ACHN (cell line): ENCODE measurements at places on chromosomes 2 and 18.

DNA sequence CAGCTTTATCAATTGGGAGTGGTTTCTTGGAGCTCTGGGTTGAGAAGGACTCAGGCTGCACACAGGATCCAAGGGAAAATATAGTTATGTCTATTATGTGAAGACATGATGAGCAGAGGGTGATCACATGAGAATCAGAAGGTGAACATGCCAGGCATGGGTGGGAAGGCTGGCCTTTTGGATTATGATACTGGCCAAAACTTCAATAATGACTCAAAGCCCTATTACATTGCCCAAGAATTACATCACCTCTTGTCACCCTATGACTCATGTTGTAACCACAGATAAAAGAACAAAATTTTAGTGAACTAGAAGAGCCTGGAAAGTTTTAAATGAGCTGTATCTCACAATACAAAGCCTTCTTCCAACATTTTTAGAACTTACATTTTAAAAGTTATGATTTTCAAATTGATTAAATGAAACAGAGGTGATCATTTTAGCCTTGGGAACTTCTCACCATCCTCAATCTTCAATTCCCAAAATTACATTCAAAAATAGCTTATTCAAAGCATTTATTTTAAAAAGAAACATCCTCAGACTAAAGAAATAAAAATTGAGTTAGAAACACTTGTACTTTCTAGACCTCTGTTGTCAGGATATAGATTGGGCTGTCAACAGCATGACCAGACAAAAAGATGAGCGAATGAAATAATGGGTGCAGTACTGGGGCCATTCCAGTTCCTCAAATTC is 428.3 kb downstream of the MBD2 start:
- peak; percentile 71 for DNase-seq

DNA sequence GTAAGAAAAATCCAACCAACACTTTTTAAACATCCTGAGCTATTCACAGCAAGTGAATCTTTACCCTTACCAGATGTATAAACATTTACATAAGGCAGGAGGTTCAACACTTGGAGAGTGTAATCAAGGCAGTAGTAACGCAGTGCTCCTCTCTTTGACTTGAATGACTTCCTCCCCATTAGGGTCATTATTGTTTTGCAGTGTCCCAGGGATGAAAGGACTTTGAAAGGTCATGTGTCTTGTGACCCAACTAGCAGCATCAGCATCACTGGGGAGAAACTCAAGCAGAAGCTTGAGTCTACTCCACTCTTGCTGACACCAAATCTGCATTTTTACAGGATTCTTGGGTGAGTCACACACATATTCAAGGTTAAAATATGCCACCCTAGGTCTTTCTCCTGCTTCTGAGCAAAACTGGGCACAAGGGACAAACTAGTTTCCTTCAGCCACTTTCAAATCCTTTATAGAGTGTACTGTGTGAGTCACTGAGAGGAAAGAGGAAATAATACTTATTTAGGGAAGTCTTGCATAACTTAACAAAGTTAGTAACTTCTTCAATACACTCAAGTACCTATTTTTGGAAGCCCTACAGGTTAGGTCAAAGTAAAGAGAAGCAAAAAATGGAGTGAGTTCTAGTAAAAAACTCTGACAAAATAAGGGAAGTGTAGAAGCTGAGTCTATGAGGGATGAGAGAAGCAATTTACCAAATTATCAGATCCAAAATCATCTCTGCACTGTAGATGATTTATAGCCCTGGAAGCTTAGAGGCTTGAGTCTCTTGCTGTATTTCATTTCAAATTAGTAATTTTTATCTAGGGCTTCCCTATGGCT is 51.0 kb upstream of the EML4 start:
- DNase-seq: peak; percentile 85

DNA sequence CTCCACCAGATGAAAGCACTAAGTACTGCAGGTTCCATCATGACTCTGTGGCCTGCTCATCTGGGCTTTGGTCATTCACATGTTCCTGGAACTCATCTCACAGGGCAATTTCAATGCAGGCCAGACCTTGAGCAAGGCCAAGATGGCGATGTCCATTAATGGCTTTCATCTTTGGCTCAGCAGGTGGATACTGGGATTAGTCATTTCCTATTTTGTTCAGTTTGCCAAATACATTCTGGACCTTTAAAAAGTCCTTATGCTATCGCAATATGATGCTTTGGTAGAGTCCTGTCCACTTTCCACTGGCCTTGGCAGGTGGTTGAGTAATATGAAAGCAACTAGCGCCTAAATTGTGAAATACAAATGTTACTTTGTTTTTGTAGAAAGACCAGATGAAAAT is 170.1 kb upstream of the REV1 start:
- DNase-seq: no peak

GRCh38 chr2:222479859-222480258 is 55.5 kb downstream of the SGPP2 start:
- DNase-seq: no peak

GRCh38 chr2:204850581-204850980 is 305.3 kb downstream of the PARD3B start:
- DNase-seq: no peak

DNA sequence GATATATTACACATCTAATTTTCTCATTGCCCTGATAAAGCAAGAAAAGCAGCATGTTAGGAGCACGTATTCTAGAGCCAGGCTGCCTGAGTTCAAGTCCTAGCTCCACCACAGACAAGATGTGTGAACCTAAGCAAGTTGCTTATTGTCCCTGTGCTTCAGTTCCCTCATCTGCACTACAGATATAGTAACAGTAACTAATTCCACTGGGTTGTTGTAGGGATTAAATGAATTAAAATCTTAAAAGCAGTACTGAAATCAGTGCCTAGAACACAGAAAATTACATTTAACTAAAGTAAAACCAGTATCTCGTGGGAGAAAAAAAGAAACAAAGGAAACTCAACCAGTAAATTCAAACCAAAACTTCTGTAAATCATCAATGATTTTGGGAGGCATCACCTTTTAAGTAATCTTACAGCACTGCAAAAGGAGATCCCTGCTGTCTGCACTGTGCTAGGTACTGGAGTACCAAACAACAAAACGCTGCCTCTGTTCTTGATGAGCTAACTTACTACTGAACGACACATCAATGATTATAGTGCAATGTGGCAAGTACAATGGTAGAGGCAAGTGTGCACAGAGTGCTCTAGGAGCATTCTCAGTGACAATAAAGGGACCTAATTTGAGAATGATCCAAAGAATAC is 7.9 kb downstream of the MAP3K2 start:
- DNase-seq: no peak

DNA sequence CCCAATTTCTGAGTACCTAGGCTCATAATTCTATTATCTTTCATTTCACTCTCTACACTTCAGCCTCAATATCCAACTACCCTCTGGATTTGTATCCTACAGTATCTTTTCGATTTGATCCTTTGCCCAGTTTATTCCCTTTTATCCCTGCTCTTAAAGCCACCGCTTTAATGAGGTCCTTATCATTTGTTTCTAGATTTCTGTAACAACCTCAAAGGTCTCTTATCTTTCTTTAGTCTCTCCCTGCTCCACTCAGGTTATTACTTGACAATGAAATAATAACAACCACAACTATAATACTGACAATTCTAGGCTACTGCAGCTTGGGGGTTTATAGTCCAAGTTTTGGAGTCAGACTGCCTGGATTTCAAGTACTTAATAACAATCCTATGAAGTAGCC is 25.9 kb upstream of the ASNSD1 start:
- no peak for DNase-seq

- no peak for DNase-seq
Measured at GRCh38 chr2:85397925-85398331, 12.2 kb downstream of the CAPG start.

DNA sequence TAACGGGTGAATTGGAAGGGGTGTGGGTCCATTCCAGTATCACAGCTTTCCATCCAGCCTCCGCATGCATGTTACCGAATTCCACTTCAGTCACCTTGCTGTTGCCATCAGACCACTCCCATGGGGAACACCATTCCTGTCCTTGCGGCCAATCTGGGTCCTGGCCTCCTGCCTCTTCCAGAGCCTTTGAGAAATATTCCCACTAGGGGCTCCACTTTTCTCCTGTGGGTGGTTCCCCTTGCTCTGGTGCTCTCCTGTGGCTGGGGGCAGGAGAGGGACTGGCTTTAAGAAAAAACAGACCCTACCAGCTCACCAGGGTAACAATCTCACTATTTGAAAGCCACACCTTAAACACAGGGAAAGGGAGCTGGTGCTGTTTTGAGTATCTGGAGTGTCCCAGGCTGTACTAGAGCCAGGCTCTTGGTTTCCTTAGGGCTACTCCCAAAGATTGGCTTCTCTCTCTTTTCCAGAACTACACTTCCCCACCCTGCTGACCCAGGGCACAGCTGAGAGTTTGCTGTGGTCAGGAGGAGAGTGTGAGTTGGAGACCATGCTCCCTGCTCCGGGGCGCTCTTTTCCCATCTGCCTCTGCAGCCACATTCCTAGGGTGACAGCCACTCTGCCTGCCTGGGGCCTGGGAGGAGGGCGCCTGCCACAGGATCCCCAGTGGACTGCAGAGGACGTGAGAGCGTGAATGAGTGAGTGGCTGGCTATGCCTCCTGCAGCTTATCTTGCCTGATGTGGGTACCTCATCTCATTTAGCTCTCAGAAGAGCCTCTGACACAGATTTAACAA is 460.8 kb upstream of the HS6ST1 start:
- DNase-seq: no peak

DNA sequence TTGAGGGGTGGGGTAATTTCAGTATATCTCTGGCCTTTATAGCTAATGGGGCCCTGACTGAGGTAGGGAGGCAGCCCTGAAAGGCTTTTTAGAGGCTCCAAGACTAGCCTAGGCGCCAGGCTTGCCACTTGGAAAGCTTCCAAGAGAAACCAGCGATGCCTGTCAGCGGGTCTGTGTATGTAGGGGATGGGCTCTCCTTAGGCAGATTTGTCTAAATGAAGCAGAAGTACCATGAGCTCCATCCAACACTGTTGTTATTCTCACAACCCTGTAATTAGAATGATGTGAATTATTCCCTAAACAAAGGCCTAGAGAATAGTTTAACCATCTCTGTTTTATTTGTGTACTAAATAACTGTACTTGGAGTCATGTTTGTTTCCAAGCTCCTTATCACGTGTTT is 138.1 kb downstream of the B3GNT2 start:
- DNase-seq: no peak

DNA sequence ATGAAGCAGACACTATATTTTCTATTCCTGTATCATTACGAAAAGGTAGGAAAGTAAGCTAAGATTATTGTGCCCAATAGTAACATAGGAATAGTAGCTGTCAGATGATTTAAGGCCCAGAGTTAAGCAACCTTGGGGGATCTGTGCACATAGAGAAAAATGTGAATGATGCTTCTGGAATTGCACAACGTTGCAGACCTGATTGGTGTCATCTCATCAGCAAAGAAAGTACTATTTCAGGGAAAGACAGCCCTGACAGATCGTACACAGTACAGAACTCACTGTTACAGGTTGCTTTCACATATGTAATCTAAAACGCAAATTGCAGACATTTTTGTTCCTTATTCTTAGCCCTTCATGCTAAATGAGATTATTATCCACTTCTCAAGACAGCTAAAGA is 535.9 kb downstream of the TRIB2 start:
- no peak for DNase-seq

GRCh38 chr2:16202266-16203020 is 262.1 kb downstream of the MYCN start:
- no peak for DNase-seq

- DNase-seq: no peak
Measured at GRCh38 chr2:148391324-148391723, 253.2 kb upstream of the EPC2 start.

DNA sequence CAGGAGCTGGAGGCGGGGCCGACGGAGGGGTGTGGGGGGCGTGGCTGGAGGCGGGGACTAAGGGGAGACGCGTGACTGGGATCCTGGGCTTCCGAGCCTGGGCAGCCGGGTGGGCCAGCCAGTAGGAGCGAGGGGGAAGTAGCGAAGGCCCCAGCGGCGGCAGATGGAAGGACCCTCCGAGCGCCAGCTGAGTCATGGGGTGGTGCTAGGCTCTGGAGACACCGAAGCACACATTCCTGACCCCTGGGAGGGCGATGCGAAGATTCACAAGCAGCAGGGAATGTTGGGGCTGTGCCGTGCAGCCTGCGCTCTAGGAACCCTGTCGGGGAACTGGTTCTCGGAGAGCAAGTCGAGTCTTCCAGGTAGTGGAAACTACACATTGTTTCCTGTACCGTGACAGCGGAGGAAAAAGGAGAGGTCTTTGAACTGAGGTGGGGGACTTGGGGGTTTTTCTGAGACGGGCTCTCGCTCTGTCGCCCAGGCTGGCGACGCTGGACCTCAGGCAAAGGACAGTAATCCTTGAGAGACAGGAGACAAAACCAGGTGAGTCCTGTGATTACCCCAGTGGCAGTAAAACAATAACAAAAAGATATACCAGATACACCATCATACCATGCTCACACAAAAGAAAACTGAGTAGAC is 650 bp upstream of the AFG3L2 start:
- DNase-seq: no peak

- no peak for DNase-seq
Measured at GRCh38 chr2:26850505-26850904, 2.6 kb downstream of the DPYSL5 start.

DNA sequence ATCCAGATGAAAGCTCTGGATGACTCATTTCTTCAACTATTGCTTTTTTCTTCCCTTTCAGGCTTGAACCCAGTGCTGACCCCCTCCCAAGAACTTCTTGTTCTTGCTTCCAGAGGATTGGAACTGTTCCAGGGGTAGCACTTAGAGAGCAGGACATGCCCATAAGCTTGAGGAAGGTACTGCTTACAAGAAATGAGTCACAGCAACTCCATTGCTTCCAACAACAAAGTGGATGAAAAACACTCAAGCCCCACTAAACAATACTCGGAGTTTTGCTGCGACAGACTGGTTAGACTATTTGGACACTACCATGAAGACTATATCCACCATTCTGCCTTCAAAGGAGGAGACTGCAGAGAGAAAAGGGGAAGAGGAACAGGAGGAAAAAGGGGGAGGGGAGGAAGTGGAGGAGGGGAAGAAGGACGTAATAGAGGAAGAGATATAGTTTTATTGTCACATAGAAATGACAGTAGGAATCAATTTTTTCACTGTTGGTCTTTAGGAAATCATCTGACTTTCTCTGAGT is 1.6 kb upstream of the EPC2 start:
- DNase-seq: no peak

GRCh38 chr2:25473758-25474340 is 132.1 kb upstream of the DNMT3A start:
- peak; percentile 24 for DNase-seq

DNA sequence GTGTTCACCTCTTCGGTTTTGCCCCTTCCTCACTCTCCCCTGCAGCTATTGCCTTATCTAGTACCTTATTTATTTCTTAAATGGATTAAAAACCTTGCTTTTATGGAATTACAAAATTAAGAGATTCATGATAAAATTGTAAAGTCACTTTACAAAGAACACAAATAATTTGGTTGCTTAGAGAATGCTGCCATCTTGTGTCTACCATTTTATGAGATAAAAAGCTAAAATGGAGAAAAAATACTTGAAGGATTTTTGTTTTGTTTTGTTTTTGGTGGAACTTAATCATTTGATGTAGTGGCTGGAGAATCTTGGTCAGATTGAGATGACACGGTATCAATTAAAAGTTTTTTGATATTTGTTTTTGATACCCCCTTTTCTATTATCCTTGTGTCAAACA is 69.6 kb downstream of the R3HDM1 start:
- DNase-seq: peak; percentile 19

DNA sequence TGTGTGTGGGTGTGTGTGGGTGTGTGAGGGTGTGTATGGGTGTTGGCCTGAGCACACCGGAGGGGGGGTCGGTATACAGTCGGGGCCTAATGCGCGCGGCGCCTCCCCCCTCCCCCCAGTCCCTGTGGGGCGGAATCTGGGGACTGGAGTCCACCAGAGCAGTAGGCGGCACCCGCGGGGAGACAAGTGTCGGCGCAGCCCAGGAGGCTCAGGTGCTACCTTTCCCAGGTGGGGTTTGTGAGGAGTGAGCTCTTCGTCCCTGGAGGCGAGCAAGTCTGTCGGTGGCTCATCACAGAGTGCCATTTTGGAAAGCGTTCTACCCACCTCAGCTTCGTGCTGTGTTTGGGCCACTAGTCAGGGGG is 2896.1 kb upstream of the TEKT4 start:
- no peak for DNase-seq
